ENCODE measurements at places on chromosomes 6 and 20. TPM values are rescaled to one million over a fixed set of nuclear protein-coding genes. Genes with fewer than 3 reads are reported as not detected.

Gene OR2H1
- not detected for total RNA-seq

Gene RWDD2A
- 1.6 TPM for total RNA-seq

Gene PNPLA1
- total RNA-seq = not detected

Gene HSD17B8
- 17.3 TPM for total RNA-seq

Gene CDH26
- 0.05 TPM for total RNA-seq

Gene EDN3
- total RNA-seq = 2.9 TPM

Gene KCNG1
- 35.1 TPM for total RNA-seq

Gene VPS52
- total RNA-seq = 15.1 TPM

Gene RAMACL
- 0.16 TPM for total RNA-seq
